ENCODE measurements at places on chromosomes 13 and 19. TPM values are rescaled to one million over a fixed set of nuclear protein-coding genes. Genes with fewer than 3 reads are reported as not detected.

DNA sequence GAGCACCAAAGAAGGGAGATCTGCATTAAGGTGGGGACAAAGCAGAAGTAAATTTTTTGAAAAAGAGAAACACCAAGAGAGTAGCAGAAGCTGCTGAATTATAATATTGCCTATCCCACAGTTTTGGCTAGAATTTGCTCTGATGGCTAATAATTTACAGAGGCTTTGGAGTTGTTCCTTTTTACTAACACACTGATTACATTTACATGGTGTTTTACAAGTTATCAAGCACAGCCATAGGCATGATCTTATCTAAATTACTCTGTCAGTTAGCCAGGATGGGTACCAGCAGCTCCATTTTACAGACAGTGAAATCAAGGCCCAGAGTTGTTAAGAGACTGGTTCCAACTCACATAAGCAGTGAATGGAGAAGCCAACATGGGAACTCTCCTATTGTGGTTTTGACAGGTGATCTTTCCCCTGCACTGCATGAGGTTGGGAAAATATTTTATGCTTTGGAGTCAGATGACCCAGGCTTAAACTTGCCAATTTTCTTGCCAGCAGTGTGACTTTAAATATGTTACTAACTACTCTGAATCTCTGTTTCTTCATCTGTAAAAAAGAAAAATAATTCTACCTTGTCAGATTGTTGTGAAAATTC lies 33.5 kb upstream of the ESD start:
- no peak for DNase-seq

The HSPB6 gene
- polyA plus RNA-seq = not detected

GRCh38 chr19:8573316-8573715 lies 3.9 kb downstream of the MYO1F start:
- no peak for DNase-seq

GRCh38 chr13:67519356-67519755 lies 289.2 kb upstream of the PCDH9 start:
- no peak for DNase-seq

The PCDH17 gene
- not detected for polyA plus RNA-seq

The APOC4 gene
- polyA plus RNA-seq = not detected

DNA sequence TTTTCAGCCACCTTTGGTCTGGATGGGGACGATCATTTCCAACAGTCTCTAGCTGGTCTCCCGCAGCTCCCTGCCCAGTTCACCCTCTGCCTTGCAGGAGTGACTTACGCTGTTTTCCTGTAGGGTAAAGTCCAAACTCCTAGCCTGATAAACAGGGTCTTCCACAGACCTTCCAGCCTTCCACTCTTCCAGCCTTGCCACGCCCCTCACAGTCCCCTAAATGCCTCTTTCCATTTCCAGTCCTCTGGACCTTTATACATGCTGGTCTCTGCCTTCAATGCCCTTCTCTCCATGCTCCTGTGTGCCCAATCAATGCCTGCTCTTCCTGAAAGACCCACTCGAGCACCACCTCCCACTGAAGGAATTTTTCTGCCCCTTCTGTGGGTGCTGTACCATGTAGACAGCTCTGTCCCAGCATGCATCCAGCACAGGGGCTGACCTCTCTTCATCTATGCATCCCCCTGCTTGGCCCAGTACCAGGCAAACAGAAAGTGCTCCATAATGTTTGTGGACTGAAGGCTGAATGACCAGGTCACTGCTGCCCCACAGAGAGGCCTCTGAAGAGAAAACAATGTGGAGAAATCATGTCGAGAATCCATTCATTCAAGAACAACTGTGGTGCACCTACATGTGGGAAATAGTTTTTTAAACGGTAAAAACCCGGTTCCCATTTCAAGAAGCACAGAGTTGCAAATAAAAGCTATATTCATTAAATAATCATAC lies 4.6 kb downstream of the ATP7B start:
- DNase-seq = no peak

GRCh38 chr19:32287811-32288227 lies 57.6 kb upstream of the ZNF507 start:
- no peak for DNase-seq

The PCDH9 gene
- 0.21 TPM for polyA plus RNA-seq

The FGF22 gene
- not detected for polyA plus RNA-seq

The CPT1C gene
- polyA plus RNA-seq = not detected

- no peak for DNase-seq
Measured at GRCh38 chr19:39676004-39676403, 20.3 kb downstream of the LGALS16 start.

DNA sequence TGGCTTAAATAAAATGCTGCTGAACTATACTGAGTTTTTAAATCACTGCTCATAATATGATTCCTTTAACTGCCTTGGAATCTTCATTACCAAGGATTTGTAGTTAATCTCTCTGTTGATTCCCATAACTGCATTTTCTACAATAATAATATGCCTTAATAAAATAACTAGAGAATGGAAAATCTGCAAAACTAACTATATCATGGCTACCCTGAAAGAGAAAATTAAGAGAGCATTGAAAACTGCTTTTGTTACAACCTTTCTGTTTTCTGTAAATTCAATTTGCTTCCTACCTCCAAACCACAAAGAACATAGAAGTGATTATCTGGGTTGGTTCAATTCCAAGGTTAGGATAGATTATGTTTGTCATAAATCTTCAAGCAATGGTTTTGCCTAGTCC lies 202.8 kb upstream of the ATXN8OS start:
- DNase-seq = no peak

DNA sequence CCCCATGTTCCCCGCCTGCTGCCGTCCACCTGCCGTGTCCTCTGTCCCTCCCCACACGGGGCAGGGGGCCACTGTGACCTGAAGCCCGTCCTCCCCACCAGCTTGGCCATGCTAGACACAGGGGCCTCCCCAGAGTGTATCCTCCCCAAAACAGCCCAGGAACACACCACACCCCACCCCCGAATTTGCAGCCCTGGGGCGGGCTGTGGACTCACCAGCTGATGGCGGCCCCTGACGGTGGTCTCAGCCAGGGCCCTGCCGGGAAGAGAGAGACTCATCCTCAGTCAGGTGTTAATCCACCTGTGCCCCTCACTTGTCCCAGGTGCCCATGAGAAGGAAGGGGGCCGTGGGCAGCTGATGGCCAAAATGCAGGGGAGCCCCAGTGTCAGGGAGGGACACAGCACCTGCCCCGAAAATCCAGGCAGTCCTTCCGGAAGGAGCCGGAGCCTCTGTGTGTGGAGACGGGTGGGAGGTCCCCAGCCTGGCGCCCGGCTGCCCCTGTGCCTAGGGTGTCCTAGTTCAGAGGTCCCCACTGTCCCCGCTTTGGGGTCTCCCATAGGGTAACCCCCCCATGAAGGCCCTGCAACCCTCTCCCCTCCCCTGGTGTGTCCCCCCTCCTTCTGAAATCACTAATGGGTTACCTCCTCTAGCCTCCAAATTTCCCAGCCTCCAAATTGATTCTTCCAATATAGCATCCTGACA lies 39.3 kb upstream of the TCF3 start:
- DNase-seq = no peak

DNA sequence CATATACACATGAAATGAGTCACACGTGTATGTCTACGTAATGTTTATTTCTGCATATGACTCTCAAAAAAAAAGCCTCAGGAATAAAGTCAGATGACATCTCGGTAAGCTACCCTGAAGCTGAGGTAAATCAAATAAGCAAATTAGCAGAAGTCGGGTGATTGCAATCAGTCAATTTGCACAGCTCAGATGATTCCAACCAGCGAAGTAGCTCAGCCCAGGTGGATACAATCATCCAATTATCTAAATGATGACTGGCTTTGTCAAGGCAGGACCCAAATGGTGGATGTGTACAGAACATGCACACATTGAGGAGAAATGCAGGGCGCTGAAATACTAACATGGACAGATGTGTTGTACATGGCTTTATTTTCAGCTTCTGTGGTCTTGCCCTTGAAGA lies 148.5 kb downstream of the ZNF486 start:
- DNase-seq = no peak

The PNKP gene
- 28.4 TPM for polyA plus RNA-seq

DNA sequence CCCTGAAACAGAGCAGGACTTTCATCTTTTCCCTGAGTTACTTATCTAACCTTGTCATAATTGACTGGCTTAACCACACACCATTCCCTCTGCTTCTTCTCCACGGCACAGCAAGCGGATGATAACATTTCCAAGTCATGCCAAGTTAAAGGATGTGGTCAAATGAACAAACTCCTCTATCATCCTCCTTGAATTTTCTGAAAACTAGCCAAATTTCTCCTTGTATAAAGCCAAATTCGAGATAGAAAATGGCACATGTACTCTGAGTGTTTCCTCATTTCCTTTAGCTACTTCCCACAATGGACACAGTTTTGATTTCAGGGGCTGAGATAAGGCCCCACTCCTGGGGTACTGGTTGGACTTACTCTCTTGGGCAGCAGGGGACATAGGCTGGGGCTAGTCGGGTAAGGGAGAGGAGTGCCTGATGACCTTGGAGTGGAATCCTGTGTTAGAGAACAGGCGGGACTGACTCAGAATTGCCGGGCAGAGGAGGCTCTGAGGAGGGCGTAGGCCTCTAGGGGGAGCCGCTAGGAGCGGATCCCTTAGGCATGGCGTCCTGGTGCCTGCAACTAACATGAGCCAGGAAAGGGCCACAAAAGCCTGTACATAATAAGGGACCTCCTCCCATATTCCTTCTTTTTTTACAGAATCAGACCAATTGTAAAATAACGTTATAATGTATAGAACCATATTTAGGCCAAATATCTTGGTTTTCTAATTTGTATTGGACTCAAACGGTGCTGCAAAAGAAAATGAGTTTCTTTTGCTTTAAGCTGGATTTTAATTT lies 20.3 kb upstream of the TMTC4 start:
- no peak for DNase-seq

The SIGLEC11 gene
- polyA plus RNA-seq = not detected

DNA sequence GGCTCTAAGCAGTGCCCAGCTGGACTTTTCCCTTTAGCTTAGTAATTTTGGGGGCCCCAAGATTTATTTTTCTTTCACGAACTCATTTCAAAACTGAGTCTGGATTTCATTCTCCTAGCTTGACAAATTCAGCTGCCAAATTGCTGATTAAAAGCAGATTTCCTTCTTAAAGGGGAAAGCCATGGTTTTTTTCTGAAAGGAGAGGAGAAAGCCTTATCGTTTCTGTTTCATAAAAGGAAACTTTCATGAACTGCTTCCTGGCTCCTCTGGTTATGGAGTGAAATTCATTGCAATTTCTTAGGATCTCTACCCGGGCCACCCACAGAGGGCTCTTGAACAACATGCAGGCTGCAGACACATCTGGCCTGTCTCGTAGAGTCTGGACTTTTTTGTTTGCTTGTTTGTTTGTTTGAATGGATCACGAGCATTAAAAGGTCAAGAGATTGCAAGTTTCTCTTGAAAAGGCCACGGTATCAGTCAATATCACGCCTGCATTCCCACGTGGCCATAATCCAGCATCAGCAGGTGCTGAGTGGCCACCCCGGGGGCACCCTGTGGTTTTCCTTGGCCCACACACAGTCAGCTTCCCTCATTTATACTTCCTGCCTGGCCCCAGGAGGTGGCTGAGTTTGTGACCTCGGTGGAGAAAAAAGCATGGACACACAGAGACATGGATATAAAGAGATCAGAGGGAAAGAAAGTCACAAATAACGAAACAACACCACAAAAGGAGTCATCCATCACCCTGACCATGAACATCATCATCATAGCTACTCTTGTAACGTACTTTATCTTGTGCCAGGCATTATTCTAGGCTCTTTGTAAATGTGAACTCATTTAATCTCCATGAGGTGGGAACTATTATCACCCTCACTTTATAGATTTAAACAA lies 10.5 kb upstream of the KLK4 start:
- DNase-seq = no peak
